ENCODE measurements at places on chromosomes 16 and 17.

DNA sequence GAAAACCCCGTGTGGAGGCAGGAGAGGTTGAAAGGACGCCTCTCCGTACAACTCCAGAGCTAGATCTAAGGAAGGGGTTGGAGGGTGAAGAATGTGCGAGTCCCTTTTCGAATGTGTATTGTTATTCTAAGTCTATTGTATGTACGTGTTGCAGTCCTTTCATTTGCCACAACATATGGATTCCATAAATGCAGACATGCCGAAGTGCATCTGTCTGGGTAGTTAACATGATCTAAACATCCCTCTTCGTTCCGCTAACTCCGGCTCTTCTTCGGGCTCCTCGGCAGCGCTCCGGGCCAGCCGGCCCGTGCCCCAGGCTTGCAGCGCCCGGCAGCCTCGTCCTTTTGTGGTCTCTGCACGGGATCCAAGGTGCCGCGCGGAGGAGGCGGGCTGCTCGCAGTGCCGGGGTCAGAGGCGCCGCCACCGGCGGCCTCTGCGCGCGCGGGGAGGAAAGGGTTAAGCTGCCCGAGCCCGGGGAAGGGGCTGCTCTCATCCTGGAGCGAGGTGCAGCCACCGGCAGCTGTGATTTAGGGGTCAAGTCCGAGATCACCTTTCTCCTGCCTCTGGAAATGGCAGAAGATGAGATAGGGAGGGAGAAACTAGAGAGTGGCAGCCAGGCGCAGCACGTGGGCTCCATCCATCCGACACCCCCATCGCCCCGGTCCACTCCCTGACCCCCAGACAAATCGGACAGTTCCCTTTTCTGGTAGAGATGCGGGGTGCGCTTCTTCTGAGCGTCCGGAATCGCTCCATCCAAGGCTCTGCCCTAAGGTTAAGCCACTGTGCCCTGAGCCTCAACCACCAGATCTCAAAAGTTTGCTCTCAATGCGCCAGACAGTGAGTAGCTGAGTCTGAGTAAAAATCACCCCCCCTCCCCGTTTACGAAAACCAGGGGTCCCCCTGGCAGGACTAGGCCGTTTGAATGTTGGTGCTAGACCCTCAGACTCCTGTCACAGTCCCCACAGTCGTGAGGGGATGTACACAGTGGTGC, 15.1 kb upstream of the ZFHX3 start:
- DNase-seq = peak; percentile 91

GRCh38 chr17:11880714-11881113, 116.6 kb downstream of the ZNF18 start:
- peak; percentile 36 for DNase-seq

GRCh38 chr16:72894293-72895151, 153.4 kb downstream of the ZFHX3 start:
- no peak for DNase-seq

- DNase-seq = no peak
These were observed 59.4 kb downstream of the WNT3 start for GRCh38 chr17:46759141-46759540.

- DNase-seq = no peak
These were observed 32.6 kb downstream of the TMEM100 start for GRCh38 chr17:55690105-55690508.

DNA sequence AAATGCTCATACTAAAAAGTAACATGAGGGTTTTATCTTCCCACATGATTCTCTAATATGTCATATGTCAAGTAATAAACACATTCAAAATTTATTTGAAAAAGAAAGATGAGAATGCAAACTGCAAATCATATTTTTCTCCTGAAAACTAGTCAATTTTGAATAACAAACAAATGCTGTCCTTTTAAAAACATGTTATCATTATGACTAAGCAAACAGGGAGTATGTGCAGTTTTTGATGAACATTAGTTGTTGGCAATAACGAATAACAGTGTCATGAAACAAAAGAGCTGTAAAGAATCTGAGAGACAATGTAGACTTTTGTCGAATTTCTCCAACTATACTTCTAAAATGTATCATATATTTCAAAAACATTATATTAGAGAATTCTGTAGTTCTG, 34.8 kb downstream of the RPGRIP1L start:
- DNase-seq = no peak

- no peak for DNase-seq
These were observed 24.3 kb upstream of the ASGR2 start for GRCh38 chr17:7138800-7139381.

- peak; percentile 80 for DNase-seq
These were observed 1.4 kb downstream of the RAB26 start for GRCh38 chr16:2149630-2150417.

- no peak for DNase-seq
These were observed 47.2 kb downstream of the TNRC6A start for GRCh38 chr16:24776501-24777220.

- DNase-seq = no peak
These were observed 39.4 kb upstream of the SMPD3 start for GRCh38 chr16:68487669-68488068.

DNA sequence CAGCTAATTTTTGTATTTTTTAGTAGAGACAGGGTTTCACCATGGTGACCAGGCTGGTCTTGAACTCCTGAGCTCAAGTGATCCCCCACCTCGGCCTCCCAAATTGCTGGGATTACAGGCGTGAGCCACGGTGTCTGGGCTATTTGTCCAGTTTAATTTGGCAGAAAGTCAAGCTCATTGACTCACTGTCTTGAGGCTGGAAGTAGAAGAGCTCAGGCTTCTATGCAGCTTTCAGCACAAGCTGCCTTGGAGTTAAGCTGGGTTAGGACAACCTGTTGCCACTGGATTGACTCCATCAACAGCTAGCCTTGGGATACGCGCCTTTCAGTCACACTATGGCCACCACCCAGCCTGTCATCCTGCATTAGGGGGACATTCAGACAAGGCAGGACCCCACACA, 76.2 kb upstream of the DNAH17 start:
- no peak for DNase-seq

GRCh38 chr16:66193543-66194229, 172.8 kb upstream of the CDH5 start:
- DNase-seq = no peak

- no peak for DNase-seq
These were observed 97.9 kb upstream of the IRX6 start for GRCh38 chr16:55225972-55226542.

DNA sequence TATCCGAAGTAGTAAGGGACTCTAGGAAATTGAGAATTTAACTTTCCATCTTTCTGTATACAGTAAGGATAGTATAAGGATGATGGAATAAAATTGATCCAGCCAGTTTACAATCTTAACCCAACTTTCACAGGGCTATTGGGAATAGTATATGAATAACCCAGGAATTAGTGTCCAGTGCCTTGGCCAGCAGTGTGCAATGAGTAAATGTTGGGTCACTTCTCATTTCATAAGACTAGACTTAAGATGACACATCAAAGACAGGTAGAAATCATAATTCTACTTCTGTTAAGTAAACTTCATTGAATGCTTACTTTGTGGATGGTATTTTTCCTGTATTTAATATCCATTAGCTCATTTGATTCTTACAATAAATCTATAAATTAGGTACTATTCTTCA, 949.6 kb upstream of the GOT2 start:
- no peak for DNase-seq

- DNase-seq = no peak
These were observed 47.7 kb upstream of the MEAK7 start for GRCh38 chr16:84552135-84552534.

DNA sequence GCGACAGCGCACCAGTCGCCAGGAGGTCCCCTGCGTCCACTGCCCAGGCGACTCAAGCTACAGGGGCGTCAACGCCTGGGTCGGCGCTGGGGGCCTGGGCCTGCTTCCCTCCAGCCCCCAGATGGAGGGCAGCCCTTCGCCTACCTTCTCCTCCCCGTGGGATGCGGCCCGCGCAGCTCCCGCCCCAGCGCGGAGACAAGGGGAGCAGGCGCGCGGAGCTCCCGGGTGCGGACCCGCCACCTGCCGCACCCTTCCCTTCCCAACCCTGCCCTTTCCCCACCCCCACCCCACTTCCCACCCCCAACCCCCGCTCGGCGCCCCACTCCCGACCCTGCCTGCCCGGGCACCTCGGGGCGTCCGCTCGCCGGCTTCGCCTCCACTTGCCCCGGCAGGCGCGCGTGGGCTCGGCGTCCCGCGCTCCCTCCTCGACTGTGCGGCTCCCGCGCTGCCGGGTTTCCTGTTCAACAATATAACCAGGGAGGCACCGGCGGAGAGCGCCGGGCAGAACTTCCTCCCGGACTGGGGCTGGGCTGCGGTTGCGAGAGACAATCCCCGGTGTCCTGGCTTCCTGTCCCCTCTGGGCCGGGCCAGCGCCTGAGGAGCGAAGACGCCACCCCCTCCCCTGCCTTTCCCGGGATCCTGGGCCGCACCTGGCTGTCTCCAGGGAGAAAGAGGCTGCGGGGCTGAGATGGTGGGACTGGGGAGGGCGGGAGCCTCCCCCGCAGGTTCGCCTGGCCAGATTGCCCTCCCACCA, at the start of gene ARHGAP27:
Gene ARHGAP27, minus strand, starts transcription at position 466 of the 754 bp plus-strand sequence. CDS start 2,591 bp downstream, outside the sequence.
- peak; percentile 91 for DNase-seq

- DNase-seq = no peak
These were observed 25.6 kb downstream of the TEX14 start for GRCh38 chr17:58665946-58666857.

DNA sequence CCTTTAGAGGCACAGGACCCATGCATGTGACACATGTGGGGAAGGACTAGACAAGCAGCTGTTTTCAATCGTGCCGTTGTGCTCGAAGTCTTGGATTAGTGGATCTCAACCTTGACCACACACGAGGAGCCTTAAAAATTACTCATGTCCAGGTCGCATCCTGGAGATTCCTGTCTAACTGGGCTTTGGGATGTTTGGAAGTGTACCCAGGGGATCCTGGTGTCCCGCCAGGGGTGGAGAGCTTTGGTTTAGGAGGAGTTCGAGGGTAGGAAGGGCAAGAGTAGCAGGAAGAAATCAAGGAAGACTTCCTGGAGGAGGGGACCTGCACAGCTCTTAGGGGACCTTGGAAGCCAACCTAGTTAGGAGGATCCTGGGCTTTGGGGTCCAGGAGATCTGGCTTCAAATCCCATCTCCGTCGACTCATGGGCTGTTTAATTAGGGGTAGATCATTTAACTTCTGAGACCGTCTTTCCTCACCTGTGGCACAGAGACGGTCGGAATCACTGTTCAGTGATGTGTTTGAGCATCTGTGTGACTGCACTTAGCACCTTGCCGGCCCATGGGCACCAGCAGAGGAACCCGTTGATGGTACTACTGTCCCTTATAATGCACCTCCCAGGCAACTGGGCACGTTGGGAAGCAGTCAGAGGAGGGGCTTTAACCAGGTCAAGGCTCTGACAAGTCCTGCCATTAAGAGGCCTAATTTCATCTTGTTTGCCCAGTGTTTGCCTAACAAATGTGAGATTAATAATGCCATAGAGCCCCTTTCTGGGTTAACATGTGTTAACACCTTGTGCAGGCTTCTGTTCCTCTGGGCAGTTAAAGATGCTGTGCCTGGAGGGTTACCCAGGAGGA, 102.0 kb upstream of the PLCG2 start:
- DNase-seq = no peak

DNA sequence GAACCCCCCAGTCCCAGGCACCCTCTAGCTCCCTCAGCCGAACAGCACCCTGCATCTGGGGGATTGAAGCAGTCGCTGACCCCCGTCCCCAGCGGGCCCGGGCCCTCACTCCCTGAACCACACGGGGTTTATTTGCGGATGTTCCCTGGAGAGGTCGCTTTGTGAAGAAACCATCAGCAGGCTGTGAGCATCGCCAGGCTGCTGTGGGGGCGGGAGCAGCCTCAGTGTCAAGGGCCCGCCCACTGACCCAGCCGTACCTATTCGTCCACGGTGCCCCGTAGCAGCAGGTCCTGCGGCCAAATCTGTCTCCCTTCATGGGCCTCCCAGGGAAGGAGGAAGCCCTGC, 6.4 kb upstream of the RAB40C start:
- DNase-seq = peak; percentile 96

GRCh38 chr17:4476017-4476416, 22.7 kb upstream of the SPNS2 start:
- DNase-seq = peak; percentile 47

GRCh38 chr17:50037321-50038107, 18.4 kb upstream of the ITGA3 start:
- peak; percentile 58 for DNase-seq

DNA sequence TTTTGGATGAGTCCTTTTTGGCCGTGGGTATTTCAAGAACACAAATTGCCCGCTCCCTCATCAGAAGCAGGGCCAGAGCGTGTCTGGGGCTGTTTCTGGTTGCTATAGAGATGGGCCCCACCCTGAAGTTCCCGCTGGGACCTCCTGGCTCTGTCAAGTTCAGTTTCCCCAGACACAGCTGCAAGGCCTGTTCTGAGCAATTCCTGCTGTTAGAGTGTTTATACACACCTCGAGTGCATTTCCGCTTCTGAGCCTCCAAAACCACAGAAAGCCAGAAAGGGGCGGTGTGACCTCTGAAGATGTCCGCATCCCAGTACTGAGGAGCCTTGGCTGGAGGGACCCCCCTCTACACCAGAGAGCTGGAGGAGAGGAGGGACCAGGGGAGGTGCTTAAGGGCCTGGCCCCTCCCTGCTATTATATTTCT, 9.3 kb upstream of the WBP2 start:
- peak; percentile 87 for DNase-seq

DNA sequence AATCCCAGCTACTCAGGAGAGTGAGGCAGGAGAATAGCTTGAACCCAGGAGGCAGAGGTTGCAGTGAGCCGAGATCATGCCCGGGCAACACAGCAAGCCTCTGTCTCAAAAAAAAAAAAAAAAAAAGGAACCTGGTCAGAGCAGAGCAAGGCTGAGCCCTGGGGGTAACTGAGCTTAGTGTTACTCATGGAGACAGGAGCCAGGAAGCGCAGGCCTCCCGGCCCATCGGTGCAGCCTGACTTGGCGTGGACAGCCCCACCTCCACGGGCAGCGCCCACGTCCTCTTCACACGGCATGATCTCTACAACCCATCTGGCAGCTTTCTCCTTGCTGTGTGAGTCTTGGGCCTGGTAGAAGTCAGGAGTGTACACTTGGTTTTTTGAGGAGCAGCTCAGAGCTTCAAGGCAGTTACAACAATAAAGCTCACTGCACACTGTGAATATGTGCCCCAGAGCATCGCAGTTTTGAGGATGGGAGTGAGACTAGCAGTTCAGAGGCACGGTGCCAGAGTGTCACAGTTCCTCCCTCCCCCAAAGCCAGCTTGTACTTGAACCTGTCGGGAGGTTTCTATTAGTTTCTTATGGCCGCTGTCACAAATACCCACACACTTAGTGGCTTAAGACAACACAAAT, 129.9 kb downstream of the RAP1GAP2 start:
- DNase-seq = no peak

- DNase-seq = peak; percentile 78
These were observed 754 bp downstream of the RAB11FIP4 start for GRCh38 chr17:31392002-31392855.

DNA sequence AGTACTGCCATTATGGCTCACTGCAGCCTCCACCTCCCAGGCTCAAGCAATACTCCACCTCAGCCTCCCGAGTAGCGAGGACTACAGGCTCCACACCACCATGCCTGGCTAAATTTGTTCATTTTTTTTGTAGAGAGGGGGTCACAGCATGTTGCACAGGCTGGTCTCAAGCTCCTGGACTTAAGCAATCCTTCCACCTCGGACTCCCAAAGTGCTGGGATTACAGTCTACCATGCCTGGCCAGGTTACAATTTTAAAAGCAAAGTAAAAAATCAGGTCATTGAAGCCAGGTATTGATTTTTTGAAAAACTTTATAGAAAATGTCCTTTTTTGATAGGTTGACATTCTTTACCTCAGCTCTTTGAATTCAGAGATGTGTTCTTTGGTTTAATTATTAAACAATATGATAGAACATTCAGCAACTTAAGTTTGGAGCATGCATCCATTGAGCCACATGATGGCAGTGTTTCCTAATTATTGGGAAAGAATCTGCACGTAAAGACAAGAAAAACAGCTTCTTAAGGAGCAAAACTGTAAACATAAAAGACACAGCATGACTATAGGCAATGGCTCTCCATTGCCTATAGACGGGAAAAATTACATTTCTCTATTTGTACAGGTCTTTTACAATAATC, 1.7 kb upstream of the SLC16A11 start:
- DNase-seq = peak; percentile 60

Measured in H7 (cell line).